ENCODE measurements at places on chromosomes 1 and 21.
A peak's percentile ranks its signal among the peaks of the same experiment; 100 is the strongest.

GRCh38 chr1:199038156-199038555, 399.3 kb downstream of the PTPRC start:
- no peak for DNase-seq

DNA sequence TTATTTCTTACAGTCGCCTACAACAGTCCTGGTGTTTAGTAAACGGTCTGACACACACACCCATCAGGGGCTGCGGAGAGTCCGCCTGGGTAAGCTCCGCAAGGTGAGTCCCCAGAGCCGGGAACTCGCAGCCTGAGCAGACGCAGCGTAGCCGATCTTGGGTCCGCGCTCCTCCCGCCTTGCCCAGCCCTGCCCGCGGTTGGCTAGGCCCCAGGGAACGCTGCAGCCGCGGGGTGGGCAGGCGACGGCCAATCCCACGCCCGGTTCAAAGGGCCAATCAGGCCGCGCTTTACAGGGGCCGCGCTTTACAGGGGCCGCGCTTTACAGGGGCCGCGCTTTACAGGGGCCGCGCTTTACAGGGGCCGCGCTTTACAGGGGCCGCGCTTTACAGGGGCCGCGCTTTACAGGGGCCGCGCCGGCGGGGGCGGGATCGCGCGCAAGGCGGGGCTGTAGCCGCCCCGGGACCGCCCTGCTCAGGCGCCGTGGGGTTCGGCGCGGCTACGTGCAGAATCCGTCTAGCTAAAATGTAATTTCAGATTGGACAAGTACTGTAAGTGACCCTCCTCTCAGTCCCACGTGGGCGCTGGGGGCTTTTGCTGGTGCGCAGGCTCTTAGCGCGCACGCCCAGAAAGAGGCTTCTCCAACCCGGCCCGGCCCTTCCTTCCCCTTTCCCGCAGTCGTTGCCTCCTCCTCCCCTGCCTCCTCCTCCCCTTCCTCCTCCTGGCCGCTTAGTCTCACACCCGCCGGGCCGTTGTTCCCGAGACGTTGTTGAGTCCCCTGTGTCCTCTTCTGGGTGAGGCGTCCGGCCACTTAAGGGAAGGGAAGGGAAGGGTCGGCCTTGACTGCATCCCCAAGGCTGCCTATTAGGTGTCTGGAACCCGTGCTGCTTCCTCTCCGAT, at the start of gene FGGY:
TSS of gene FGGY (plus strand) at position 737 of the 899 bp plus-strand sequence. CDS start 24,456 bp downstream, outside the sequence.
- peak; percentile 81 for DNase-seq

DNA sequence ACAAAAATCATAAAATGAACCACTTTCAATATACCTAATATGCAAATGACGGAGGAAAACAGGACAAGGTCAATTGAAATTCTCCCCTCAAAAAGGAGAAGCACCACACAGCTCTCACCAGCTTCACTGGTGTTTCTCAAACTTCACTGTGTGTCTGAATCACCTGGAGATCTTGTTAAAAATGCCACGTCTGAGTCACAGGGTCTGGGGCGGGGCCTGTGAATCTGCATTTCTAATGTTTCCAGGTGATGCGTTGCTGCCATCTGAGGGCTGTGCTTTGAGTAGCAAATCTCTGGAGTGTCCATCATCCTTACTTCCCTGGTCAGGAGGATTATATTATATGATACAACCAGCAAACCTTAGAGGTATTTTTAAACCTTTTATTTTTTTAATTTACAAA, 9.0 kb downstream of the CLDN19 start:
- no peak for DNase-seq

GRCh38 chr1:152048416-152049009, 11.7 kb upstream of the S100A11 start:
- peak; percentile 66 for DNase-seq

GRCh38 chr1:109499661-109500536, 6.0 kb downstream of the CYB561D1 start:
- DNase-seq = no peak

- DNase-seq = no peak
Measured at GRCh38 chr1:224589006-224589405, 27.1 kb upstream of the CNIH3 start.

DNA sequence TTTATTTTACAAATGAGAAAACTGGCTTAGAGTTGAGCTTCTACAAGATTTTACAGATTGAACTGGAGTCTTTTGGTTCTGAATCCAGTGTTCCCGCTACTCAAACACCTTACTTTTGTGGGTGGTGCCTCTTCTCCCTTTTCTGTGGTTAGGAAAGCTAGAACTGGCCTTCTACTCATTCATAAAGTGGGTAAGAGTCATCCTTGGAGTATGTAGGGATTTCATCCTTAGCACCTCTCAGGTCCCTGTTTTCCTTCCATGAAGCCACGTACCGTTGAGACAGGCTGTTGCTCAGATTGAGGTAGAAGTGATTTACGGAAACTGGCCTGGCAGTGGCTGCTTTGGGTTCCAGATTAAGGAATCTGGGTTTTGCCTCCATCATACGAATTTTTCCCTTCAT, 35.8 kb downstream of the WNT4 start:
- no peak for DNase-seq

- DNase-seq = no peak
Measured at GRCh38 chr1:90707363-90707710, 9.8 kb downstream of the BARHL2 start.

DNA sequence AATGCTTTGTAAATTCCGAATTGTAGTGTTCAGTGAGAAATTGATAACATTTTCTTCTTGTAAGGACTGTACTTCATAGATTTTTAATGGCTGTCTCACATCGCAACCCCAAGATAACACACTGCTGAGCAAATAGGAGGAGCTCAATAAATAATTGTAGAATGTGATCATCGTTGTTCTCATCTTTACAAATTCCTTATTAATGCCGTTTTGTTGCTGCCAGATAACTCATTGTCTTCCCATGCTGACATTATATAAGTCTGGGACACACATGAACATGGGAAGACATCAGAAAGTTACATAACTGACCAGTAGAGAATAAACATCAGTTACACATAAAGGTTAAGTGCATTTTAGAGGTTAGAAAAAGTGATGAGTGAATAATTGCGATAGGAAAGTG, 46.4 kb upstream of the TSPAN2 start:
- no peak for DNase-seq

DNA sequence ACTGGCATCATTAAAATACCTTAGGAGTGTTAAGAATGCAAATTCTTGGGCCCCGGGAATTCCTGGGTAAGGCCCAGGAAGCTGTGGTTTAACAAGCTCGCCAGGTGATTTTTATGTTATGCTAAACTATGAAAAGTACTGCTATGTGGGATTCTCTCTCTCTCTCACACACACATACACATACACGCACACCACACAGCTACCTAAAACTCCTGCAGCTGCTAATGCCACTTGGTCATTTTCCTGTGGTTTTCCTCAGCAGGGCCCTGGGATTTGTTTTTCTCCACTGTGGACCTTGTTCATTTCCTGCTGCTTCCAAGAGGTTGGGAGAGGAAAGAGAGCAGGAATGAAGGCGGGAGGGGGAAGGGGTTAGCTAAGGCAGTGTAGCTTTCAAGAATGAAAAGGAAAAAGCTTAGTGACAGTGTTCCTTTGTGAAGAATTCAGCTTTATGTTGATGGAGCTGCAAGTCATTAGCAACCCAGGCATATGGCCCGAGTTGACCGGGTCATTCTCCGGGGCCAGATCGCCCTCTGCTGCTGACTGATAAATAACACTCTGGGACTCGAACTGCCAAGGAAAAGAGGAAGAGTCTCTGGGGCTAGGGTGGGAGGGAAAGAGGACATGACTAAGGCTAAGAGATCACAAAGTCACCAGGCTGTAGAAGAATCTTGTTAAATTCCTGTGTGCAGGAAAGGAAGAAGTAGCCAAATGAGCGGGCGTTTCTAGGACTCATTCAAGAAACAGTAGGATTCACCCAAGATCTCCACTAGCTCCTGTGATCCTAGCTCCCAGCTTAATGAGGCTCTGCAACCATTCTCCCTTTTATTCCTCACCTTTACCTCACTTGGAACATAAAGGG, 30.5 kb upstream of the LRIG2 start:
- DNase-seq = no peak

- no peak for DNase-seq
Measured at GRCh38 chr21:36354918-36355680, 30.1 kb upstream of the CHAF1B start.

DNA sequence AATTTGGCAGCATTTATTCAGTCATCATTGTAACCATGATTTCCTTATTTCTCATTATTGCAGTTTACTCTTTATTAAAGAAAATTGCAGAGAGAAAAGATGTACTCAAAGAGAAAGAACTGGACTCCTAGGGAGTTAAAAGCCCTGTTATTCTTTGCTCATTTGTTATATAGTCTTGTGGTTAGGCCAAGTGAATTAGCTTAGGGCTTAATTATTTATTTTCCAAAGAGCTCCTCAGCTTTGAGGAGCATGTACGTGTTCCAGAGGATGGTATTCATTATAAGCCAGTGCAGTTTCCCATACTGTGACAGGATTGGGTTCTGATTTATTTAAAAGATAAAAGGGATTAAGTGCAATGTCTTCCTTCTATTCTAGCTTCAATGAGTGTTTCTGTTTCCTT, 86.4 kb downstream of the GPR161 start:
- no peak for DNase-seq

GRCh38 chr1:214418391-214418790, 133.0 kb downstream of the PTPN14 start:
- DNase-seq = no peak

DNA sequence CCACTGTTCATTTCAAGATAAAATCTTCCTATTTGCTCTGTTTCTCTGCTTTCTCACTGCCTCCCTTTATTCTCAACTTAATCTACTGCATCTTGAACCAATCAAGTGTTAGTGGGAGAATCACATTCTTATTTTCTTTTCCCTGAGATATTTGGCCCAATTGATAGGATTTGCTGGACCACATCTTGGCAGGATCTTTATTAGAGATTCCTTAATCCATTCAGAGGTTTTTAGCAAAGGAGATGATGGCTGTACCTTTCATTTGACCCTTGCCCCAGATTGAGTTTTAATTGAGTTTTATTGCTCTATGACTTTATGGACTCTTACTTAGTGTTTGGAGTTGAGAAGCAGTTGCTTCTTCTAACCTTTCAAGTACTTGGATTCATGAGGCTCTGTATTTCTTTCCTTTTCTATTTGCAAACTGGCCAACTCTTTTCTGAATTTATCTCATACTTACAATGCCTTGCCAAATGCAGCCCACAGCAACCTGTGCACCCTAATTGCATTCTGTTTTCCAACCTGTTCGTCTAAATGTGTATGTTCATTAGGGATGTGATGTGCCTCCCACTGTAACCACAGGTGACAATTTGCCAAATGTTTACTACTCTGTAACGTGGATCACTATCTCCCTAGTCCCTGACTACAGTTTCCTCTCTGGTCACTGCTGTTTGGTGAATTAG, 274.8 kb upstream of the KAZN start:
- DNase-seq = no peak

GRCh38 chr1:6313393-6314200, 52.7 kb upstream of the GPR153 start:
- DNase-seq = no peak

- DNase-seq = no peak
Measured at GRCh38 chr21:44712203-44713028, 1.0 kb upstream of the TSPEAR start.

GRCh38 chr1:66343569-66344325, 190.2 kb upstream of the SGIP1 start:
- no peak for DNase-seq

- DNase-seq = no peak
Measured at GRCh38 chr21:45596704-45597318, 46.7 kb upstream of the PCBP3 start.

DNA sequence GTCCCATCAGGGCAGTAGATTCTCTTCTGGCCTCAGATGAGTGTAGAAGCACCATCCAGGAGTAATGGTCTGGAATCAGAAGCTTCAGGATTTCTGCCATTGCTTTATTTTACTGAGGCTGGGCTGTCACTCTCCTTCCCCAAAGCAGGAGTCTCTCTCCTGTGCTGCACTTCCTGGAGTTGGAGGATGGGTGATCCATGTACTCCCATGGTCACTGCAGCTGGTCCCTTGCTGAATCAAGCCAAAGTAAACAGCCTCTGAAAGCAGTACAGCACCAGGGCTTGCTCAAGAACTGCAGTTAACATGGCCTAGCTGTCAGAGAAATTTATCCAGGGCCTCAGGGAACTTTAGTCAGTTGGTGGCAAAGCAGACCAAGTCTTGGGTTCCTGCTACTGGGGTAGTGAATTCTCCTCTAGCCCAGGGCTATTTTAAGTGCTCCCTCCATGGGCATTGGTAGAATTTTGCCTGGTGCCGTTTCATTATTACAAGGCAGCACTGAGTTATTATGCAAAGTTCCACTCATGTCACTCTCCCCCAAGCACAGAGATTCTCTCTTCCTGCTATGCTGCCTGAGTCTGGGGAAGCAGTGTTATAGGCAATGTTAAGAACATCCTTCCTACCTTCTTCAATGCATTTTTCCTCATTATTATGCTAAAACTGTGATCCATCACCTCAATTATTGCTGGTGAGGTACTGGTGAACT, 29.5 kb downstream of the DRAM2 start:
- DNase-seq = no peak

DNA sequence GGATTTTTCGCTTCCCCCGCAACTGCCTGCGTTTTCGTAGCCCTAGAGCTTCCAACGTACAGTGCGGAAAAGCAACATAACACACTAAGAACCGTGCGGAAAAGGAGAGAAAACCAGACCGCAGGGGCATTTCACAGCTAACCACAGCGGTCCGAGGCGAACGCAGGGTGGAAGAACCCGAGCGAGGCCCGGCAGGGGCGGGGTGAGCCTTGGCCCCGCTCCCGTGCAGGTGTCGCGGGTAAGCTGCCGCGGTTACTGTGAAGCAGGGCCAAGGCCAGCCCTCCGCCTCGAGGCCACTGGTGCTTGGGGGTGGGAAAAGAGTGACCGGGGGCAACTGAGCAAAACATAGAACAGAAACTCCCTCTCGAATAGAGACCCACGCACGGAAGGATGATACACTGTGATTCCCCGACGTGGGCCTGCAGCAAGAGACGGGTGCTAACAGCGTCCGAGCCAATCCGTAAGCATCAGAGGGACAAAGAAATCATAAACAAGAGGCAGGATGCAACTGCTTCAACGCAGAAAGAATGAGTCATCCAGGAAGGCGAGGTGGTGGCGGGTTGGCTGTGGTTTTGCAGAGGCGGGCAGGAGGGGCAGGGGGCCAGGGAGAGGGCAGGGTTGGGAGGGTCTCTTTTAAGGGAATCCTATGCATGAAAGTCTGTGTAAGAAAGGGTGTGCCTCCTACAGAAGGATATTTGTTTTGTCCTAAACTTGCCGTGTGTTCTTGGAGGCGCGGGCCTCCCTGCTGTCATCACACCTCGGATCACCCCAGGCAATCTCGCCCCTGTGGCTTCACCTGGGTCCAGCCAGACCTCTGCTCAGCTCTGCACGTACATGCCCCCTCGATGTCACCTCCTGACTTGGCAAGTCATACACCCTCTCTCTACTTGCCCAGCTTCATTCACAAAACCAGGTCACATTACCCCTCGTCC, 7.3 kb downstream of the GNG4 start:
- DNase-seq = no peak

DNA sequence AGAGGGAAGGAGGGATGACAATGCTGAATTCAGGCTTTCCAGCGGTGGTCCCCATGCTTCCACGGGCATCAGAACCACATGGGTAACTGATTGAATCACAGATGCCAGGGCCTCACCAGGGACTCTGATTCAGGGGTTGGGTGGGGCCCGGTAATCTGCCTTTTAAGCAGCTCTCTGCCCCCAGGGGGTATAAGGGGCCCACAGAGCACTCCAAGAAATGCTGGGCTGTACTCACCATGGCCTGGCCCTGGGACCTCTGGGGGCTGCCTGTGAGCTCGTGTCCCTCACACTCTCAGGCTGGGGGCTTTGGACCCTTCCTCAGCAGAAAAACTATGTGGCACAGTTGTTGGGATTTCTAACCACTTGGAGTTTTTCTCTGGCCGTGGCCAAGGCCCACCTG, 70.6 kb downstream of the ARHGEF10L start:
- no peak for DNase-seq

- no peak for DNase-seq
Measured at GRCh38 chr1:183911285-183911684, 106.4 kb downstream of the RGL1 start.
